Osteocyte (in vitro differentiated cells): ENCODE measurements at places on chromosomes 3 and 15.
A peak's percentile ranks its signal among the peaks of the same experiment; 100 is the strongest.

DNA sequence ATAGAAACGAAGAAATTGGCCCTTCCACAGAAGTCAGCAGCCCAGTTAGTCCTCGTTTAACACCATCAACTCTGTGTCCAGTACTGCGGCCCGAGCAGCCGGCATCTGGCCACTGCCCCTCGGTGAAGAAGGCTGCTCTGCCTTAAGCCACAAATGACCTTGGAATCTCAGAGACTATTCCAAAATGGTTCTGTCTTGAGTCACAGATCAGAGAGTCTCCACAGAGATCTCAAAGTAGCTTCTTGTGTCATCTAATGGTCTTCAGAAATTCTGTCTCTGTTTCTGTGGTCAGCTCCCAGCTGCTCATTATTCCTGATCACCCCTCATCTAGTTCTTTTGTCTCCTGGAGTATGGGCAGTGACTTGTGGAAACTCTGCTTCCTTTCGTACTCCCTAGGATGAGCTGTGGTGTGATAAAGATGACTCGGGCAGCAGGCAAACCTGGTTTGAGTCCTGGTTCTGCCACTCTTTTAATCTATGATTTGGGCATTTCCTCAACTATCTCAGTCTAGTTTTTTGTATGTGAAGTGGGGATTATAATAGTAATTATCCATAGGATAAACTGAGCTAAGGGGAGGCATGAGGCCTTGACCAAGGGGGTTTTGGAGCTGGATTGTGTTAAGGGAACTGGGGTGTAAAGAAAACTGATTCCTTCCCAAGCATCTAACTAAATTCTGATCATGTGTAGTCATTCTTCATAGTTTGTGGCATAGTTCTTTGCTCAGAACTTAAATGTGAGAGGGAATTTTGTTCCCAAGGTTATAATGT lies 22.6 kb downstream of the CRTC3 start:
- DNase-seq, result no peak

GRCh38 chr3:43162230-43163084 lies 56.6 kb upstream of the POMGNT2 start:
- no peak for DNase-seq

DNA sequence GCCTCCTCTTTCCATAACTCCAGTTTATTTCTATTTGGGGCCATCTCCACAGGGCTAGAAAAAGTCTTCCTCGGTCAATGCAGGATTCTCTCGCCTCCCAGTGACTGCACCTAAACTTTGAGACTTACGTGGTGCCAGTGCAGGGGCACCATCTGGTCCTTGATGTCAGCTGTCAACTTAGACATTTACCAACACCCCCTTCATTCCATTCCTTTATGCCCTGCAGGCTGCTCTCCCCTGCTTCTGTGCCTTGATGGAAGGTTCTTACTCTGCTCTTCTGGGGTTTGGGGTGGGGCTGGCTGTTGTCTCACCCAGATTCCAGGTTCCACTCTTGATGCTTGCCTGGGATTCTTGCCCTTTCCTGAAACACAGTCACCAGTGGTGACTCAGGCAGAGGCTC lies 101.8 kb downstream of the ST8SIA2 start:
- DNase-seq, result no peak

- DNase-seq, result no peak
Measured at GRCh38 chr15:40743921-40744814, 10.9 kb downstream of the RMDN3 start.

GRCh38 chr15:88403351-88403791 lies 63.8 kb downstream of the MRPL46 start:
- DNase-seq, result peak; percentile 42

DNA sequence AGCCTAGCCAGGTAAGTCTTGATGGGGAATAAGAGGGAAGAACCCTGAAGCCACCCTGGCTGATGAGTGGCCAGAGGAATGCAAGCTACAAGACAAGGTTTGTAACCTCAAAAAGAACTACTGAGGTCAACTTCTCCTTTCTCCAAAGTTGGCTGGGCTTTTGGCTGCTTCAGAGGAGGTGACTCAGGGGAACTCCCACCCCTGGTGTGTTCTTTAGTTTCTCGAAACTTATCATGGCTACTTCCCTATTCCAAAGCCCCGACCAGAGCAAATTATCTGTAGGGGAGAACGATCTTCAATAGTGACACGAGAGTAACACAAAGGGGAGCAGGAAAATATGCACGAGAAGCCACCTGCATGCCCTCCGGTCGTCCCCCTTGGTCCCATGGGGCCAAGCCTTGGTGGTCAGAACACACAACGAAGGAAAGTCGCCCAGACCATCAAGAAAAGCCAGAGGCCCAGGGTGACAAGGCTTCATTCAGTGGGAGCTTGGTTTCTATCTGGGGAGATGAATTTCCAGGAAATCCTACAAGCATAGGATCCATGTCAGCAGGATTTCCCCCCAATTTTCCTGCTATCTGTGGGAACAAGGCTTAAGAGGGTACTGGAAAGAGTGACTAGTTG lies 6.5 kb upstream of the BCL2A1 start:
- no peak for DNase-seq

- no peak for DNase-seq
Measured at GRCh38 chr3:194571491-194572142, 61.6 kb downstream of the TMEM44 start.

- no peak for DNase-seq
Measured at GRCh38 chr15:45842151-45842550, 207.3 kb downstream of the SQOR start.

GRCh38 chr3:26634601-26635000 lies 12.0 kb downstream of the LRRC3B start:
- DNase-seq, result no peak

GRCh38 chr3:95168526-95168925 lies 1105.7 kb downstream of the NSUN3 start:
- no peak for DNase-seq

GRCh38 chr3:64238971-64239667 lies 13.9 kb upstream of the PRICKLE2 start:
- DNase-seq, result peak; percentile 94

- DNase-seq, result no peak
Measured at GRCh38 chr3:3113042-3113709, 3.0 kb upstream of the IL5RA start.

DNA sequence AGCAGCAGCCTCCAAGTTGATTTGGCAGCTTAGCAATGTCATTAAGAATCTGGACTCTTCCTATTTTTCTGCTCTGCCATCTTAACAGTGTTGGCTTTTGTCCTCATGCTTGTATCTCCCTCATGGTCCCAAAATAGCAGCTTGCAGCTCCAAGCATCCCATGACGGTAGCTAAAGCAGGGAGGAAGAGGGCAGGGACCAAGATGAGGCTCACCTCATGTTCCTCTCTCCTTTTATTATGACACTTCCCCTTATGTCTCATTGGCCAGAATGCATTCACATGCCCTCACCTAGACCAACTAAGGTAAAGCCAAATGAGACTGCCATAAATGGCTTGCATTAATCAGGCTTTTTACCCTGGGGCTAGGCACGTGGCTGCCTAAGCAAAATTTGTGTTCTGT lies 382.4 kb downstream of the SHQ1 start:
- DNase-seq, result no peak

DNA sequence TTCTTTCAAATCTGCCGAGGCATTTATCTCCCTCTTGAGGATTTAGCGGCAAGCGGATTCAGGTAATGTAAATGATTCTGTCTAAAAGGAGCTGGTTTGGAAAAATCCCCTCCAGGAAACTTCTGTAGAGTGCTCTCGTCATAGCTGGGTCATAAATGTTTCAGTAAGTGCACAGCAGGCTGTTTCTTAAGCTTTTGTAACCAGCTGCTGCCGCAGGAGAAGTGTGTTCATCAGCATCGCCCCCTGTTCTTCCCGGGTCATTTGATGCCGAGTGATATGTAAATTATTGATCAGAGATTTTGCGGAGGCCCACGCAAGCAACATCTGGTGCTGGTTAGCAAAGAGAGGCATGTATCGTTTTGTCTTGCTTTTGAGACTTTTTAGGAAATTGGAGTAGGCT lies 53.1 kb downstream of the DNASE1L3 start:
- DNase-seq, result no peak

DNA sequence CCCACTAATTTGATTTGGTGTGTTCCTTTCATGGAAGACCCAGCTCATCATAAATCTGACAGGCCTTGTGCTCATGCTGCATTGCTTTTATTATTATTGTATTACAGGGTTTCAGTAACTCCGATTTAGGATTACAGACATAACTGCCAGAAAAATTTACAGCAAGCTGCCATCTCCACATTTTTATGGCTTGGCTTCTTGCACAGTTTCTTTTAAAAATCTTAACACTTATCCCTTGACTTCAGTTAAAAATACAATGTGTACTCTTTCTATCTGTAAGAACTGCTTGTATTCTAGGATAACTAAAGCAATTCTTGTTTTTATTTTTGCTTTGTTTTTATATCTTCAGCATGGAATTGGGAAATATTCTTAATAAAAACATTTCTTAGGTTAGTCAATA lies 612.2 kb downstream of the DIPK2A start:
- no peak for DNase-seq

GRCh38 chr3:197356275-197356674 lies 57.9 kb upstream of the DLG1 start:
- DNase-seq, result no peak

DNA sequence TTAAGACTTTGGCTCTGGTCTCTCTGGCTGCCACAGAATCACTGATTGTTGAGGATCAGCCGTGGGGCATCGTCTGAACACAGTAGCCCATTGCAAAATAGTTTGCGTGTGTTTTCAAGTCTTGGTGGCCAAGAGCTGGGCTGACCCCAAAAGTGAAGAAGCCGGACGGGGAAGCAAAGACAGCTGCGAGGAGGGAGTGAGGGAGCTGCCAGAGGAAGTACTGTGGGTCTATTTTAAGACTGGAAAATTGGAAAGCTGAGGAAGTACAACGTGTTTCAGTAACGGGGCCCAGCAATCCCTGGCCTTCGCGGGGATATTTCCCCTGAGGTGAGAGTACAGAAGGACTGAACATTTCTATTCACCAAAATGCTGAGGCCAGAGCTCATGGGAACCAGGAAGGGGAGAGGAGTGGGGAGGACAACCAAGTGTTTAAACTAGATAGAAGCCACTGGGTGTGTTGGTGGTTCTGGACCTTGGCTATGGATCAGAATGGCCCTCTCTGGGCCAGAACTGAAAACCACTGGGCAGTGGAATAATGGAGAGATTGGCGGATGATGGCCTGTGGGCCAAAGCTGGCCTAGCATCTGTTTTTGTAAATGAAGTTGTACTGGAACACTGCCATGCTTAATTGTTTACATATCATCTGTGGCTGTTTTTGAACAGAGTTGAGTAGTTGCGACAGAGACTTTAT lies 34.1 kb upstream of the LIMD1 start:
- DNase-seq, result no peak

DNA sequence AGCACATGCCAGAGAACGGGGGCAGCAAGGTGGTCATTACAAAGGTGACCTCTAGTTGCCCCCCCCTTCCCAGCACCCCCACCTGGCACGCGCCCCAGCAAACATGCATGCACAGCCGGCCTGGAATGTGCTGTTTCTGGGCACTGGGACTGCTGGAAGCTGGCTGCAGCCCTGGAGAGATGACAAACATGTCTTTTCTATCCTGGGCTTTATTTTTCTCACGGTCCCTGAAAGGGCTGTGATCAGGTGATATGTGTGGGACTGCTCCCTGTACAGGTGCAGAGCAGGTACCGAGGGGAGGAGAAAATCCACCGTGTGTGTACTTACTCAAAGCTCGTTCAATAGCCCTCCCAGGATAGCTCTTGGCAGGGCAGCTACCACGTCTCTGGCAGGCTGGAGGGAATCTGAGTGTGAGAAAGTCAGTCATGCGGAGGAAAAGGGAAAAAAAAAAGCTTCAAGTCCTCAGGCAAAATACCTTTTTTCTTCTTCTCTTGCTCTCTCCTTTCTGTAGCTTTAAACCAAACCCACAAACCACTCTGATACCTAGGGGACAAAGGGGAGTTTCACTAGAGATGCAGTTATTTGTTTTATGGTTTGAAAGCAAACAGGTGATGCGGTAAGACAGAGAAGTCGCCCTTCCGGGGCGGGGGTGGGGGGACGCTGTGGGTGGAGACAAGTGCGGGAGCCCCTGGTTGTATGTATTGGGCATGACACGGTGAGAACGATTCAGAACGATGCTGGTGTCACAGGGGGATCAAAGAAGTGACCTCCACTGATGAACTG lies 5.0 kb upstream of the HES1 start:
- DNase-seq, result no peak

GRCh38 chr15:101772921-101773320 lies 30.4 kb upstream of the OR4F6 start:
- no peak for DNase-seq

DNA sequence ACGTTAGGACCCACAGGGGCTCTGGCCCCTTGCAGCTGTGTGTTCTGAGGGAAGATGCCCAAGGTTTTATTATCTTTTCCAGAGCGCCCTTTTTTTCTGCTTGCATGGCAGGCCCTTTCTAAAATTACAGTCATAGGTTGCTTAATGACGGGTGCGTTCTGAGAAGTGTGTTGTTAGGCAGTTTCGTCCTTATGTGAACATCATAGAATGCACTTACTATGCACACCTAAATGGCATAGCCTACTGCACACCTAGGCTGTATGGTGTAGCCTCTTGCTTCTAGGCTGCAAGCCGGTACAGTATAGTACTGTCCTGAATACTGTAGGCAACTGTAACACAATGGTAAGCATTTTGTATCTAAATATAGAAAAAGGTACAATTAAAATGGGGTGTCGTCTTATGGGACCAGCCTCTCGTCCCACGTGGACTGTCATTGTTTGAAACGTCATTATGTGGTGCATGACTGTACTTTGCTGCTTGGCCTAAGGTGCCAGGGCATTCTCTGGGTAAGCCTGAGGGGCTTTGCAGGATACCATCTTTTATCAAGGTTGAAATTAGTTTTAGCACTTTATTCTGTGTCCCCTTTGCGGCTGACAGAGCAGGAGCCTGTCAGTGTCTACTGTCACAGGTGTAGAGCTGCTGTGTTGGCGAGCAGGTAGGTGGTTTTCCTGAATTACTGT lies 10.9 kb downstream of the KLF13 start:
- no peak for DNase-seq

DNA sequence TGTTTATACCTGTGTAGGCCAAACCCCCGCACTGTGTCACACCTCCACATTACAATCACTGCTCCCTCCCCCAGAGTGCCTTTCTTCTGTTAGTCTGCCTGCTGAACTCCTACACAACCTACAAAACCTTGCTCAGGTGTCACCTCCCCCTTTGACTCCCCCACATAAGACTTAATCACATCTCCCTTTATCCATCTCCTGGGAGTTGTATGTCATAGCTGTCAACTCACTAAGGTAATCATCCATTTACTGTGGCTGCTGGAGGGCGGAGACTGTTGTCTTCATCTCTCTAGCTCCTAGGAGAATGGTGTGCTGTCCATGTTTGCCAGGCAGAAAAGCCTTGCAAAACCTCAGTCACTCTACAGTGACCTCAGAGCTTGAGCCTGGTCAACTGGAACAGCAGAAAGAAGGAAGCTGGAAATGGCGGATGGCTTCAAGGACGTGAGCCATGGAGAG lies 43.8 kb downstream of the ZNF710 start:
- no peak for DNase-seq
